ENCODE measurements at places on chromosomes 1 and 21.

DNA sequence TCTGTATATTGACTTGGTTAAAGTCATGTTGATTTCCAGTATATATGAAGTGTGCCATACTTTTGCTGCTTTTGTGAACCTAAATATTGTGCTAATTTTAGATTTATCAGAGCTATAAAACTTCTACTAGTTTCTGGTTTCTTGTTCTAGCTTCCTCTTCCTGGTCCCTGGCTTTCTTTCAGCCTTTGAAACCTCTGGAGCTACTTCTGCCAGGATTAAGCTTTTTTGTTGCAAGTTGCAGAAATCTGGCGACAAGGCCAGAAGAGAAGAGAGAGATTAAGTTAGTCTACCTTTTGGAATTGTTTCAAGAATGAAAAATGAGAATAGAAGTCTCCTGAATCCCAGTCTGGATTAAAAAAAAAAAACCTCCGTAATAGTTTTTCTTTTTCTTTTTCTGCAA lies 13.5 kb downstream of the RNF2 start:
- DNase-seq: no peak

- DNase-seq: no peak
Measured at GRCh38 chr1:228338521-228339051, 68.0 kb downstream of the TRIM11 start.

DNA sequence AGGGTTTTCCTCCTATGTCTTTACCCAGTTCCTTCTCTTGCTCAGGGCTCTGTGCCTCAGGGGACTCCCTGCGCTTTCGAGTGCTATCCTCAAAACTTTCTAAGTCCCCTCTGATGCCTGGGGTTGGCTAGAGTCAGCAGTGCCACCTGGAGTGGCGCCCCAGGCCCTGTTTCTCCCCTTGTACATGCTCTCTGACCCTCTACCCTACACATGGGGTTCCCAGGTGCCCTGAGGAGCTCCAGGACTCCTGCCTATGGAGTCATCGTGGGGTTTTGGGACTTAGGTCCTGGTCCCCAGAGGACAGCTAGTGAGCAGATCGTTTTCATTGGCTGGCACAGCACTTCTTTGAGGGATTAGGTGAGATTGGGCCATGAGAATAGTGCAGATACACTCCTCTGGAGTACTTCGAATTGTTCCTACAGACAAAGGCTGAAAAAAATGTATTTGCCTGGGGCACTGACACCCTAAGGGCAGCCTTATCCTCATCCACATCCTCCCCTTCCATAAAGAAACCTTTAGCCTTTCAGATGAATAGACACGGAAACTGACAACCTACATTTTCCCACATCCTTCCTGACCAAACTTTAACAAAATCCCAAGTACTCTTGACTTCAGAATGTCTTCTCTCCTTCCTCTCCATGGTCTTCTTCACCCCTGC lies 41.5 kb downstream of the LGR6 start:
- no peak for DNase-seq

DNA sequence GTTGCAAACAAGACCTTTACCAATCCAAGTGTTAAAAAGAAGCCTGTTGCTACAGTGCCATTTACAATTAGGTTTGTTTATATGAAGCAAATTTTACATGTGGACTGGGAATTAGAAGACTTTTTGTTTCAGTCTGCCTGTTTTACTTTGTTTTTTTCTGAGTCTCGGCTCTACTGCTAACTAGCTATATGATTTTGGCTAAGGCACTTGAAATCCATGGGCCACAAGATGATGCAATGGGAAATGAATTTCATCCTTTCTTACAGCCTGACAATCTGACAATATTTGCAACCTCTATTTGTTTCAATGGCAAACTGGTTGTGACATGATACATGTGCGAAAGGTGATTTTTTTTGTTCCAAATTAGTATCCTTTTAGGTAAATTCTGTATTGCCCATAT lies 3.7 kb upstream of the PEX11B start:
- DNase-seq: no peak

GRCh38 chr1:58317086-58317485 lies 229.4 kb downstream of the OMA1 start:
- DNase-seq: no peak

DNA sequence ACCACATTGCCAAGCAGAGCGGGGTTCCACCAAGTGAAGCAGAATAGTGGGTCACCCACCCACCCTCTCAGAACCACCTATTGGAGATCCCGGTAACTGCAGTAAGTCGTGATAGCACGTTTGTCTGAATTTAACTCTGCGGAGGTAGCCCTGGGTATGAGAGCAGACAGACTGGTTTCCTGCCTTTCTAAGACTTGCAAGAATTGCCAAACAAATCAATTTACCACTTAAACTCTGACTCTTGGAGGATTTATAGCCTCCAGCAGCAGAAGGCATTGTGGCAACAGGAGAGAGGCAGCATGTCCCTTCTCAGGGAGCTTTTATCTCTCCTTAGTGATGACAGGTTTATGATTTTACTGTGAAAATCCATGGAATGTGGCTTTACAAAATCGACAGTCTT lies 287.9 kb upstream of the FMN2 start:
- DNase-seq: no peak

DNA sequence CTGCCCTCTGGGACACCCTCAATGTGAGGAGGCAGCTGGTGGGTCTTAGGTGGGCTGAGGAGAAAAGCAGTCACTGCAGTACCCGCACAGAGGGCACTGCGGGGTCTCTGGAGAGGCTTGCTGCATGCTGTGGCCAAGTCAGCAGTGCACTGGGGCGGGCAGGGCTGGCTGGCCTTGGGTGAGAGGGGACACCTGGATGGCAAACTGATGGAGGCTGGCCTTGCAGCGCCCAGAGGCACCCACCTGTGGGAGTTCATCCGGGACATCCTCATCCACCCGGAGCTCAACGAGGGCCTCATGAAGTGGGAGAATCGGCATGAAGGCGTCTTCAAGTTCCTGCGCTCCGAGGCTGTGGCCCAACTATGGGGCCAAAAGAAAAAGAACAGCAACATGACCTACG lies 3.2 kb downstream of the ELF3 start:
- no peak for DNase-seq

GRCh38 chr1:27787895-27788294 lies 14.9 kb downstream of the STX12 start:
- no peak for DNase-seq

- peak; percentile 13 for DNase-seq
Measured at GRCh38 chr1:111988743-111989453, 570 bp downstream of the KCND3 start.

GRCh38 chr1:186183219-186183618 lies 191.8 kb downstream of the TPR start:
- DNase-seq: no peak

GRCh38 chr1:248755517-248755916 lies at the start of gene LYPD8:
Gene LYPD8, minus strand, starts transcription at chr1:248755759. Its CDS starts 4,678 bp downstream, at chr1:248751081.
- no peak for DNase-seq

DNA sequence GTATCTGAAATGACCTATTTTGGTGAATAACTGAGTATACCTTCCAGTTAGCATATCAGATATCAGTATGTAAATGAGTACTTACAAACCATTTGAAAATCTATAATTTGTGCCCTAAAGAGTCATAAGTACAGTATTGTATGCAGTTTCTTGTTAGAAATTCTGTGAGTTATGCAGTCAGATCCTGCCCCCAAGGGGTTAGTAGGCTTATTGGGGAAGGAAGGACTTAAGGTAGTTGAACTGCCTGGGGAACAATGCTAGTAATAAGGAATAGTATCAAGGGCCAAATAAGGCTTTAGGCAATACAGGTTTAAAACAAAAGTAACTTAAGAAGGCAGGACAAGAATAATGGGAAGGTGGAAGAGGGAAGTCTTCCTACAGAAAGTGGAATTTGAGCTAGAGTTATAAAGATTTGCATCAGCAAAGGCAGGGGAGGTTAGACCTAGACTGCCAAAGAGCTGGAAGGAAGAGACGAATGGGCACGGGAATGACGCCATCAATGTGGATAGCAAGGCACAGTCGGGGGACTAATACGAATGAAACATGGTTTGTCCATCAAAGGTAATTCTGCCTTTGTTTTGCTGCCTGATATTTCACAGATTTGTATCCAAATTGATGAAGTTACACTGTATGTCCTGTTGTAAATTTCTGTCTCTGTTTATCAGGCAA lies 182.9 kb upstream of the DPYD start:
- no peak for DNase-seq

DNA sequence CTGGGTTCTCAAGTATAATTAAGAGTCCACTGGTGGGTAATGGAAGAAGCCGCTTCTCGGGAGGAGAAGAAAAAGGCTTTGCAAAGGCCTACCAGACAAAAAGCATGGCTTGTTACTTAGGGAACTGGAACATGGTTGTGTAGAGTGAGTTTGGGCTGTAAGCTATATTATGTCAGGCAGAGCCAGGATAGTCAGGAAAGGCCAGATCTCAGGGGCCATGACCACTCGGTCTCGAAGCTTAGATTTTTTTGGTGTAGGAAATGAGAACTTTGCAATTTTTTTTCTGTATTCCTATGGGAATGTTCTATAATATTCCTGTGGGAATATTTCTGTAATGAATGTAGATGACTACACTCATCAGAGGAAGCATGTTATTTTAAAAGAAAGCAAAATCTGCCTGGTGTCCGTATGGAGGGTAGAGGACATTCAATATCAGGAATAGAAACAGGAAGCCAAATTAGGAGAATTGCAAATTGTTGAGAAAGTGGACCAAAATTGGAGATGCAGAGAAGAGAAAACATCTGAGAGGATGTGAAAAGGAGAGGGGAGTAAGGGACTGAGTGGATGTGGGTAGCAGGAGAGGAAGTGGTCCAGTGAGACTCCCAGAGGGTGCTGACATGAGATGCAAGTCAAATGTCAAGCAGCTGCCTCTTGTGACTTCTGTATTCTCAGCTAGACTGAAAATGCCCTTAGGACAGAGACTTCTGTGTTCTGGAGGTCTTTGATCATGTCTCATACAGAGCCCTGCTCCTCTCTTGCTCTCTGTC lies 45.2 kb upstream of the HAO2 start:
- DNase-seq: no peak

- no peak for DNase-seq
Measured at GRCh38 chr21:41955516-41955915, 1.7 kb upstream of the C2CD2 start.

GRCh38 chr1:233647073-233647472 lies 33.2 kb downstream of the KCNK1 start:
- no peak for DNase-seq

DNA sequence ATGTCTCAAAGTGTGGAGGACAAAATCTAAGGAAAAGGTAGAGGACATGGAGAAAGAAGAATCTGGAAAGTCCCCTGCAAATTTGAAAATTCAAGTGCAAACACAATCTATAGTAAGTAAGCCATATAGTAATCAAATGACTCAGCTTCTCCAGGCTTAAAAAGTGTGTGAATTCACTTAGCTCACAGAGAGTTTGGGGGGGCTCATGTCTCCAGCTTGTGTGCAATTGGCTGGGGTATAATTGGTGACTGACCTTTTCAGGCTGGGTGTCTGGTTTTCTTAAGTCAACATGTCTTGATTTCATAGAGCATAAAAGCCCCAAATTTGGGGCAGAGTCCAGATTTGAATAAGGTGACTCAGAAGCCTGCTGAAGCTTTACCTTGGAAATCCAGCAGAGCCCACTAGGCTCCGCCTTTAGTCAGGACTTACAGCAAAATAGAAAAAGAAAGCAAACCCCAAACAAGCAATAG lies 8.6 kb downstream of the CLDN14 start:
- DNase-seq: no peak

- DNase-seq: no peak
Measured at GRCh38 chr1:84347271-84347931, 45.9 kb downstream of the SAMD13 start.

DNA sequence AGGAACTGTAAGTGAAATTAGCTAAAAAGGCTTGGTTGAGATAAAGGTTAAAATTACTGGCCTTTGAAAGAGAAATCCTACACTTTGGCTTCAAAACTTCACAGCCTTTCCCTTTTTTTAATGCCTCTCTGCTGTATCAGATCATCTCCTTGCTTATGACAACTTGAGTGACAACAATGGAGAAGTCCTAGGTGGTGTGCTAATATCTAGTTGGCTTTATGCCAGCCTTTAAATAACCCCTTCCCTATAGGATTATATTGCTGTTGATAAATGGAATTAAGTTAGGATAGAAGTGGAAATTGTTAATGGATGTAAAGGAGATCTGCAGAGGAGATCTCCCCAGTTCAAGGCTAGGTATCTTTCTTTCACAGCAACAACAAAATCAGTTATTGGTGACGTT lies 130.2 kb upstream of the ATP1B1 start:
- DNase-seq: no peak

DNA sequence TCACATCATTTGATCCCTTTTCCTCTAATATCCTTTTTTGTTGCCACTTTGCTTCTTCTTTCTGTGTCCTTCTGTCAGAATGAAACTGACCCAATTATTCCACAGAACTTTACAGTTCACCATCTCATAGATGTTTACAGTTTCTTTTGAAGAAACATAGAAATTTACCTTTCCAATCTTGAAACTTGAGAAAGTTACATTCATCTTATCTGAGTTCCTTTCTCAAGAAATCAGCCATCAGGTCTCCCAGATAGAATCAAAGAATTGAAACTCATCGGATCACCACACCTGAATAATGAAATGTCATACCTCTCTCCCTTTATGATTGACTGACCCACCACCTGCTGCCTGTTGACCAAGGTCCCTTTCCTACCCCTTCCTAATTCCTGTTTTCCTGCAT lies 23.7 kb downstream of the CBR1 start:
- DNase-seq: no peak

DNA sequence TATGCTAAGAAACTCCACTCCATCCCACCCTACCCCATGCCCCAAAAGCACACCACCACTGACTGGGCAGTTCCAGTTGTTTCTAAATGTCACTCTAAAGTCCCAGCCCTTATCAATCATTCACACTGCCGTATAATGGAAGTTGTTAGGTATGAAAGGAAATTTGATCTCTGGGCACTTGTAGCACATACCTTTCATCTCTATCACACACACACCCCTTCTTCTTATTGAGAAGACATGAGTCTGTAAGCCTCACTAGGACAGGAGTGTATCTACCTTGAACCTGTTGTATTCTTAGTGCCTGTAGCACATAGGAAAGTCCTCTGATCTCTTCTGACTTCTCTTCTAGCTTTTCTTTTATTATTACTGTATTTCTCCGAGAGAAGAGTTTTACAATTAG lies 22.3 kb upstream of the DHX9 start:
- DNase-seq: no peak

DNA sequence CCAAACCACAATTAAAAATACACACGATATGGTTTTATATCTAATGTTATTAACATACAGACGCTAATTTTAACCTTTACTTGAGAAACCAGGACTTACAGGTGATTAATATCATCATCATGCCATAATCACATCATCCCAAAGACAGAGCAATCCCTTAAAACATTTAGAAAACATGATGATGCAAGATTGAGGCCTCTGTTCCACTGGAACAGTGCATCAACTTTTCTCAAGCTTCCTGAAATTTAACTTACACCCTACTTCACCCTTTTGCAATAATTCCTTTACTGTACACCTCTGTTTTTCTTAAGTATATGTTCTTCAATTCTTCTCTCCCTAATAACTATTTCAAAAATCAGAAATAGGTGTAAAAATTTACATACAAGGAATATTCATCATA lies 38.1 kb downstream of the KDM5B start:
- DNase-seq: no peak

DNA sequence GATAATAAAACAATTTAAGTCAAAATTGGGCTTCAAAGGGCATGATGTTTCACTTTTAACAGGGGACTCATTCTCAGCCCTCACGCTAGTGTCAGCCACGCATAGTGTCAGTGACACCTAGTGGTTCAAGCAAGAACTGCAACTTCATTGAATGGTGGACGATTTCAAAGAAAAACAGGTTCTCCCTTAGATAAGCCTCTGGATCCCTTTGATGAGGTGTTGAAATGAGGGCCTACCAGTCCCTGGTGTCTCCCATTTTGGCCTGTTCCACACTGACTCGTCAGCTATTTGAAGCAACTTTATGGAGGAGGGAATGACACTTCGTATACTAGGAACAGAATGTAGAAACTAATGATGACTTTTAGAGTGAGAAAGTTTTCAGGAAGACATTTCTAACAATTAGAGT lies 56.2 kb downstream of the FCRL5 start:
- DNase-seq: peak; percentile 12
